ENCODE measurements at places on chromosomes 11 and 22.

DNA sequence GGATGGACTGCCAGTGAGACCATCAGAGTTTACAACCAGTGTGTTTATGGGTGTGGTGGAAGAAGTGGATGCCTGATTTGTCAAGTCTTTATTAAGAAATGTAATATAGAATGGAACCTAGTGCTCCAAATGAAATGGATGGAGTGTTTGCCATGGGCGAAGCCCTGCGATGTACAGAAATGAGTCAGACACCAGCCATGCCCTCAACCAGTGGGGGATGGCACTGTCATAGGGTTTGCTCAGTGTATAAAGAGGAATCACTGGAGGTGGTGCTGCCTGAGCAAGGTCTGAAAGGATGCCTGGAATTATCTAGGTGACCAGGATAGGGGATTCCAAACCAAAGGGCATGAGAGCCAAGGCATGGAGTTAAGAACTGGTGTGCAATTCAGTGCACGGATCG is 120.9 kb upstream of the MTNR1B start:
- DNase-seq, result no peak

DNA sequence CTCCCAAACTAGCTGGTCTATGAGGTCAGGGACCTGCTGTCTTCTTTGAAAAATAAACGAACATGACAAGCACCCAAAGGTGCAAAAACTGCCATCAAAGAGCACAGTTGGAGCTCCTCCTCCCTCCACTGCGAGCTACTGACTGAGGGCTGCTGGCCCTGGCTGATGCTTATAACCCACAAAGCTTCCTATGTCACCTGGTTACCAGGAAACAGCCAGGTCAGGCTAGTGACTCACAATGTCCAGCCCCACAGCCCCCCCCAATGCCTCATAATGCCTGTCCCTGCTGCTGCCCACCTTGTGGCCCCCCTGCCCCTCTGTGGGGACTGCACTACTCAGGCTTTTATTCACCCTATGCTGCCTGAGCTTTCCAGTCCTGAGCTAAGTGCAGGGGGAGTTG is at the start of gene DRICH1:
TSS of gene DRICH1 (minus strand) at position 144 of the 400 bp plus-strand sequence. CDS start 298 bp downstream, outside the sequence.
- DNase-seq, result no peak

- DNase-seq, result no peak
Observed at GRCh38 chr11:46200537-46201281, 76.8 kb upstream of the CREB3L1 start.

DNA sequence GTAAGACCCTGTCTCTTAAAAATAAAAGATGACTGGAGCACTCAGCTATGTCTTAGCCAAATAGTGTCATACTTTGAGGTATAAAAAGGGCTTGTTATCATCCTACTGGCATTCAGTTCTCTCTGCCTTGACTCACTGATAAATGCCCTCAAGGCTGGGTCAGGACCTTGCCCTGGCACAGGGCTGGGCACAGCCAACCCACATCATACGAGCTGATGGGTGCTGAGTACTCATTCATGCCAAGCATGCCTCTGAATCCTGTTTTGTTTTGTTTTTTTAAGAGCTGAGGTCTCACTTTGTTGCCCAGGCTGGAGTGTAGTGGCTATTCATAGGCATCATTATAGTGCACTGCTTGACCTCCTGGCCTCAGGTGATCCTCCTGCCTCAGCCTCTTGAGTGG is 1.9 kb downstream of the SMTNL1 start:
- no peak for DNase-seq

- no peak for DNase-seq
Observed at GRCh38 chr11:34552270-34552669, 38.7 kb upstream of the ELF5 start.

- no peak for DNase-seq
Observed at GRCh38 chr22:22928666-22929380, 41.2 kb downstream of the IGLL5 start.

GRCh38 chr11:9139628-9140357 is 48.4 kb upstream of the SCUBE2 start:
- DNase-seq, result no peak

- no peak for DNase-seq
Observed at GRCh38 chr11:362642-363442, 6.5 kb upstream of the B4GALNT4 start.

GRCh38 chr22:46914916-46915894 is 152.8 kb downstream of the TBC1D22A start:
- DNase-seq, result no peak

- DNase-seq, result no peak
Observed at GRCh38 chr11:1843796-1844195, 5.0 kb downstream of the TNNI2 start.

DNA sequence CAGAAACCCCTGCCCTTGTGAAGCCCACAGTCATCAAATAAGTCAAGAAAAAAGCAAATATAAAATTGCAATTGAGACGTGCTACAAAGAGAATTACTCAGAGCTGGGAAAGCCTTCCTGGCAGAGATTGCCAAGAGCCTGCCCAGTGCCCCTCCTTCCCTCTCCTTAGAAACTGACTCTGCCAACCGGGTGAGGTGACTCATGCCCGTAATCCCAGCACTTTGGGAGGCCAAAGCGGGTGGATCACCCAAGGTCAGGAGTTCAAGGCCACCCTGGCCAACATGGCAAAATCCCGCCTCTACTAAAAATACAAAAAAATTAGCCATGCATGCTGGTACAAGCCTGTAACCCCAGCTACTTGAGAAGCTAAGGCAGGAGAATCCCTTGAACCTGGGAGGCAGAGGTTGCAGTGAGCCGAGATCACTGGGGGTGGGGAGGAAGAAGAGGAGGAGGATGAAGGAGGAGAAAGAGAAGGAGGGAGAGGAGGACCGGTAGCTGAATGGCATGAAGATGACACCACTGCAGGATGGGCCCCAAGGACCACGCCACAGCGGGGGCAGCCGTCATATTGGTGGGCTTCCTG is 76.1 kb upstream of the RTL6 start:
- DNase-seq, result no peak

Data from activated naive CD4-positive, alpha-beta T cell (primary cell).